ENCODE measurements at places on chromosomes 1 and 21.

DNA sequence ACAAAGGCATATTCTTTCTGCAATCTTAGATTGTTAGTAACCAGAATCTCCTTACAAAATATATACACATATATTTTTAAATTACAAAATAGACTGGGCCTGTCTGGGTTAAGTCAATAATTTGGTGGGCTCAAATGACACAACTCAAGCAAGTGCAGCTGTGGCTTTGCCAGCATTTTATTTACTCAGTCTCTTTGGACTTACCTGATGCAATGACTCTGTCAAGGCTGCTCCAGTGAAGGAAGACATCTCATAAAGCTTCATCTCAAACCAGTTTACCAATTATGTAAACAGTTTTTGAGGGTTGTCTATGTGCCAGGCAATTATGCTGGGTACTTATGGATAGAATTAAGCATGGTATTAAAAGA, 22.8 kb upstream of the ABCA4 start:
- DNase-seq, result peak; percentile 45

DNA sequence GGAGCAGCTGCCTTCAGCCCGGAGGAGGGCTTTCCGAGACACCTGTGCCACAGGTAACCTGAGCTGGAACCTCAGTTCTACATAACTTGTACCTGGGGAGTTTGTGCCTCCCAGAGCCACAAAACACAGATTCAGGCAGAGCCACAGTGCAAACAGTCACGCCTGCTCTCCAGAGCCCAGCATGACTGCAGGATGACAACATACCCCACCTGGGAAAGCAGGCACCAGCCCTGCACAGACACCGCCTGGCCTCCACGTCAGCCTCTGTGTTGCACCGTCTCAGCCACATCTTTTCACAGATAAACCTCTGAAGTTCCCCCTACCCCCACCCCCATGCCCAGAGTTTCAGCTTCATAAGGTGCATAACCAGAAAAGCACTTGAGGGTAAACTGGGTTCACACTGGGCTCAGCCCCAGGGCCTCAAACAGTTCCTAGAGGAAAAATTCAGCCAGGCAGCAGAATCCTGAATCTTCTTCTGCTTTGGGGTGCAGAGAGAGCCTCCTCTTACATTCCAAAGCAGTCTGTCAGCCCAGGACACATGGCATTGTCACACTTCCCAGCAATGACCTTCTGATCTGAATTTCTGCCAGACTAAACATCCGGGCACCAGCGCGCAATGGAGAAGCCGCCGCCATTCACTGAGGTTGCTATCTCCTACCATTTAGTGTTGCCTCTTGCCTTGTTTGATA, 229.5 kb downstream of the TOMM20 start:
- DNase-seq, result peak; percentile 10

GRCh38 chr1:185813401-185813979, 79.3 kb downstream of the HMCN1 start:
- DNase-seq, result peak; percentile 18

DNA sequence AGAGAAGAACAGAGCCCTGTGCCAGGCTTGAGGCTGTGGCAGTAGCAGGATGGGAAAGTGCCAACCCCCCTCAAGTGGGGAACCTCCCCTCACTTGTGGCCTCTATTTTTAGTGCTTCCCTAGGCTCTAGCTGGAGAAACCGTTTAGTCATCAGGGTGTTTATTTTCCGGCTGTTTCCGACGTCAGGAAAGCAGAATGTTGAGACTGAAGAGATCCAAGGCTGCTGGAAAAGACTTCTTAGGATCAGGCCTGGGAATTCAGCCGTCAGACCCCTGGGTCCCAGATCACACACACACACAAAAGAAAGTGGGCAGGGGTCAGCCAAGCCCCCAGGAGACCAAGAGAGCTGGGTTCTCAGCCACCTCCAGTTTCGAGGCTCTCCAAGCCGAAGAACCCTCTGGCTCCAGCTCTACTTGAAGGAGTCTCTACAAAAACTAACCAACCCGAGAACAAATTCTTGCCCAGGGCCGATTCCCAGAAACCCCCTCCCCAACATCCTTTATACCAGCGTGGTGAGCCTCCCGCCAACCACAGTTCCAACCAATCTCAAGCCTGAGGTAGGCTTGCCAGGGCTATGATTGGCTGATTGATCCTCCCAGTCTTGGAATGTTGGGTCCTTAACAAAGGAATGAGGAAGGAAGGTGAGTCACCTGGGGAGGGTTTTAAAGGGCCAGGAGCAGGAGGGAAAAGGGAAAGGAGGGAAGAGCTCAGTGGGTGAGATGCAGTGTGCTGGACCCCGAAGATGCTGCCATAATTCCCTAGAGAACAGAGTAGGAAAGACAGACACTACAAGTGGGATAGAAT, 2.5 kb upstream of the MEF2D start:
- DNase-seq, result peak; percentile 58

DNA sequence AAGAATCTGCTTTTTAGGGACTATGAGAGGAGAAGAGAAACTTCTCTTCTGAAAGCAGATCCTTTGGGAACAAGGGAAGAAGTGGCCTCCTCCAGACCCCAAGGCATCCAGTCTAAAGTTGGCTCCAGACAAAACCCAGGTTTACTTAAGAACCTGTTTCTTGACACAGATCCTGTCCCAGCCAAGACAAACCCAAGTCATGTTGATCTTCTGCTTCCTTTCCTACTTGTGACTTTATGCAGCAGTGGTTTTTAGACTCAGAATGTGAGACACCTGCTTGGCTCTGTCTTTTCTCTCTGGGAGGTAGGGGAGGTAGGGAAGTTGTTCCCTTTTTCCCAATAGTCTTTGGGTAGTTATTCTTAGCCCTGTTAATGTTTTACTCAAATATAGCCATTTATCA, 38.3 kb downstream of the ELAPOR1 start:
- no peak for DNase-seq

GRCh38 chr1:27878787-27879335, 6.5 kb downstream of the THEMIS2 start:
- no peak for DNase-seq

Data from SHP77 (cell line).